ENCODE measurements at places on chromosomes 3 and 15.
A peak's percentile ranks its signal among the peaks of the same experiment; 100 is the strongest.

- no peak for DNase-seq
These were observed 98.3 kb downstream of the TOP2B start for GRCh38 chr3:25566358-25566920.

DNA sequence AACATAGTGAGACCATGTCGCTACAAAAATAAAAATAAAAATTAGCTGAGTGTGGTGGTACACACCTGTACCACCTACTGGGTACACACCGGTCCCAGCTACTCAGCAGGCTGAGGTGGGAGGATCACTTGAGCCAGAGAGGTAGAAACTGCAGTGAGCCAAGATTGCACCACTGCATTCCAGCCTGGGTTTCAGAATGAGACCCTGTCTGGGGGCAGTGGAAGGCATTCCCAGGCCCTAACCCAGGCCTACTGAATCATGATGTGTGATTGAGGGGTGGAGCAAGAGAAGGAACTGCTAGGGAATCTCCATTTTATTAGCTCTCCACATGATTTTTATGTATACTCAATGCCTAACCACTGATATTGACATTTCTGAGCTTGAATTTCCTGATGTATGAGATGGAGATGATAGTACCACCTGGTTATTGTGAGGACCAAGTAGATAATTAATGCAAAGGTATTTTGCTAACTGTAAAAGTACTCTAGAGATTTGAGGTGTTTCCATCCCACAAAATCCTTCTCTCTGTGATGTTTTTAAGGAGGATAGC, 169.5 kb upstream of the UMPS start:
- DNase-seq = no peak

- DNase-seq = peak; percentile 63
These were observed 59.0 kb downstream of the FRMD4B start for GRCh38 chr3:69326855-69327300.

GRCh38 chr15:44722011-44722410, 10.7 kb downstream of the B2M start:
- DNase-seq = no peak
